Heart right ventricle (tissue), 16 donors: ENCODE measurements at places on chromosomes 5 and 9. TPM values are rescaled to one million over a fixed set of nuclear protein-coding genes. Genes with fewer than 3 reads are reported as not detected.

BTNL3 gene
- not detected for total RNA-seq

INSL6 gene
- not detected for total RNA-seq

PAEP gene
- total RNA-seq = not detected

CCNO gene
- not detected for total RNA-seq

NR5A1 gene
- total RNA-seq = not detected

GFI1B gene
- 0.45 TPM for total RNA-seq
